ENCODE measurements at places on chromosomes 11 and 22.
A peak's percentile ranks its signal among the peaks of the same experiment; 100 is the strongest.

DNA sequence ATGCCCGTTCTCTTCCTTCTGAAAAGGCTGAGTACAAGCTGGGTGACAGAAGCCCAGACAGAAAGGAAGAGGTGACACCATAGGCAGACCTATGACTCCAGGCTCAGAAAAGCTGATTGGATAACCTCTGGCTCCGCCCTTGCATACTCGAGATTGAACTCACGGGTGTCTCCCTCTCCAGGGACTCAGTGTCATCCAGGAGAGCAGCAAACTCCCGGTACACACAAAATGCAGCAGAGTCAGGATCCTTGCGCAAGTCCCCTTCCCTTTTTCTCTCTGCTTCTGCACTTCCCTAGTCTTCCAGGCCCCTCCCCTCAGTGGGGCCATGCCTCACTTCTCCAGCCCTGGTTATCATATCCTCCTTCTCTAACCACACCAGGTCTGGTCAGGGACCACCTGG, 9.8 kb downstream of the SCN4B start:
- no peak for DNase-seq

DNA sequence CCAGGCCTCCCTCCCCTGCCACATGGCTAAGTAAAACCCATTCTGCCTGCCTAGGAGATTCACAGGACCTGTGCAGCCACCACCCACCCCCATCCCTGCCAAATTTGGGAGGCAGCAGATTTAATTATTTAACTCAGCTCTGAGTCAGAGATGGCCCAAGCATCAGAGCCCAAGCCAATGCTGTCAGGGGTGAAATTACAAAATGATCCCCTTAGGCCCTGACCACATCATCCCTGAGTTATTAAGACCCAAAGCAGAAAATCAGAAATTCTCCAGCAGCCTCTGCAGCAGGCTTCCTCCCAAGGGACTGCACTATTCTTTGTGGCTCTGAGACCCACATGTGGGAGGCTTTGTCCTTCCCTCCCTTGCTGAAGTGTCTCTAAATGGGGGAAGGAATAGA, 52.8 kb upstream of the RRAS2 start:
- no peak for DNase-seq

DNA sequence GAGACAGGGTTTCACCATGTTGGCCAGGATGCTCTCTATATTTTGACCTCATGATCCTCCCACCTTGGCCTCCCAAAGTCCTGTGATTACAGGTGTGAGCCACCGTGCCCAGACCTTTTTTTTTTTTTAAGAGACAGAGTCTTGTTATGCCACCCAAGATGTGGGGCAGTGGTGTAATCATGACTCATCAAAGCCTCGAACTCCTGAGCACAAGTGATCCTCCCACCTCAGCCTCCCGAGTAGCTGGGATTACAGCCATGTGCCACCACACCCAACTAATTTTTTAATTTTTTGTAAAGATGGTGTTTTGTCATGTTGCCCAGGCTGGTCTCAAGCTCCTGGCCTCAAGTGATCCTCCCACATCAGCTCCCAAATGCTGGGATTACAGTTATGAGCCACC, 37.9 kb downstream of the IZUMO1R start:
- no peak for DNase-seq

DNA sequence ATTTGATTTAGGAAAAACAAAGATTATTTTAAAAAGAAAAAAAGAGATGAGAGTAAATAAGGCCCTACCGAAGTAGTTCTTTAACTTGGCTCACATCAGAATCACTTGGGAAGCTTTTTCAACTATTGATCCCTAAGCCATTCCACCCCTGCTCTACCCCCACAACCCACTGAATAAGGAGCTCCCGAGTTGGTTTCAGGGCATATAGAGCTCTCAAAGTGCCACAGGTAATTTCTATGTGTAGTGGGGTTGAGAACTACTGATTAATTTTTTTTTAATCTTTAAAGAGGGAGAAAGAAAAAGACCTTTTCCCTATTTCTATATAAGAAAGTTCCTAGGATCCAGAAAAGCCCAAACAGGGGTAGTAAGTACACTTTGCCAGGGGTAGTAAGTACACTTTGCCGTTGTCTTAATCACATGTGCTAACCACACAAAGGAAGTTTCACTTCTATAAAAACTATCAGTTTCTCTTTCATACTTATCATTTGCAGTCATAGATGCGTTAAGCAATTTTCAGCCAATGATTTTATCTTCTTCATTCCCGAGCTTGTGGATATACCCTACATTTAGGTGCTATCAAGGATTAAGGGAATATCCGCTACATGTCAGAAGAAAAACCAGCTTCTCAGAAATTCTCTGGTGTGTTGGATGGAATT, 108.4 kb upstream of the ZC3H12C start:
- DNase-seq, result no peak

DNA sequence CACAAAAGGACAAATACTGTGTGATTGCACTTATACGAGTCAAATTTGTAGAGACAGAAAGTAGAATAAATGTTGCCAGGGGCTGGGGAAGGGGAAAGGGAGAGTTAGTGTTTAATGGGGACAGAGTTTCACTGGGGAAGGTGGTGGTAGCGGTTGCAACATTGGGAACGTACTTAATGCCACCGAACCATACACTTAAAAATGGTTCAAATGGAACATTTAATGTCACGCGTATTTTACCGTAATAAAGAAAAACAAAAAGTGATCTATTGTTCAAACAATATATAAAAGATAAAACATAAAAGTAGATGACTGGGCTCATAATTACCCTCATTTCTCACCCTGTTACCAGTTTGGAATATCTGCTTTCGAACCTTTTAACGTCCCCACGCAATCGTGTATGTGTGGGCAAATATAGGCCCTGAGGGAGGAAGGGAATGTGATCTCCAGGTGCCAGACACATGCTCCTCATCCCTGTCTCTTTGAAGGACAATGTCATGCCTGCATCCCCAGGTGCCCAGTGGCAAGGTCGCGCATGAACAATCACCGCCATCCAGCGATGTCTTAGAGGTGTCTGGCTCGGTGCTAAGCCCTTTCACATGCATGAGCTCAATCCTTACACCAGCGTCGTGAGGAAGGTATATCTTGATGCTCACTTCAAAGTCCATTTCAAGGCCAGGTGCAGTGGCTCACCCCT, 35.3 kb downstream of the LIF start:
- DNase-seq, result no peak

GRCh38 chr11:8759634-8760033, 77.0 kb downstream of the RPL27A start:
- no peak for DNase-seq

- no peak for DNase-seq
Observed at GRCh38 chr11:76071090-76071489, 135.2 kb downstream of the WNT11 start.

DNA sequence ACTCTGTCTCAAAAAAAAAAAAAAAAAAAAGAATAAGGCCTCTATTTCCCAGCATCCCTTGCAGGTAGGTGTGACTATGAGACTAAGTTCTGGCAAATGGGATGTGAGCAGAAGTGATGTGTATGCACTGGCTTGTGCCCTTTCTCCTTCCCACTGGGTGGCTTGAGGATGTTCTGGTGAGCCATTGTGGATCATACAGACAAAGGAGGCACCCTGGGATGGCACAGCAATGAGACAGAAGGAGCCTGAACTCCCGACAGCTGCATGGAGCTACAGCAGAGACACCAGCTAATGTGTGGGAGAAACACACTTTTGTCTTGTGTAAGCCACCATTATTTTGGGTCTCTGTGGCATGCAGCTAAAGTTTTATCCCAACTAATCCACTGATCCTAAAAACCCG, 10.6 kb upstream of the SORL1 start:
- no peak for DNase-seq

DNA sequence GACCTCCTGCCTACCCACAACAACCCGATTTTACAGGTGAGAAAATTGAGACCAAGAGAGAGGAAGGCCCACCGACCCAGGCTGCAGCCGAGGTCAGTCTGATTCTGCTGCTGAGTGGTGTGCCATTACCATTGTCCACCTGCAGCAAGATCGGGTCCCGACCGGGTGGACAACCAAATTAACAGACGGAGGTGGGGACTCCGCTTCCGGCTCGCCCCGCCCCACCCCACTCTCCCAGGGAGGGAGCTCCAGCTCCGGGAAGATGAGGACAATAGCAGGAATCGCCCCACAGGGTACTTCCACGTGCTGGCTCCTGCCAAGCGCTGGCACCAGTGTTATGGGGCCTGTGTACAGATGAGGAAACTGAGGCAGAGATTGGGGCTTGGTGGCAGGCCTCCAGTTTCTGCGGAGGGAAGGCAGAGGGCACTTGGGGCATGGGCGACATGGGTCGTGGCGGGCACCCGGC, 425 bp upstream of the KDELR3 start:
- DNase-seq, result no peak

DNA sequence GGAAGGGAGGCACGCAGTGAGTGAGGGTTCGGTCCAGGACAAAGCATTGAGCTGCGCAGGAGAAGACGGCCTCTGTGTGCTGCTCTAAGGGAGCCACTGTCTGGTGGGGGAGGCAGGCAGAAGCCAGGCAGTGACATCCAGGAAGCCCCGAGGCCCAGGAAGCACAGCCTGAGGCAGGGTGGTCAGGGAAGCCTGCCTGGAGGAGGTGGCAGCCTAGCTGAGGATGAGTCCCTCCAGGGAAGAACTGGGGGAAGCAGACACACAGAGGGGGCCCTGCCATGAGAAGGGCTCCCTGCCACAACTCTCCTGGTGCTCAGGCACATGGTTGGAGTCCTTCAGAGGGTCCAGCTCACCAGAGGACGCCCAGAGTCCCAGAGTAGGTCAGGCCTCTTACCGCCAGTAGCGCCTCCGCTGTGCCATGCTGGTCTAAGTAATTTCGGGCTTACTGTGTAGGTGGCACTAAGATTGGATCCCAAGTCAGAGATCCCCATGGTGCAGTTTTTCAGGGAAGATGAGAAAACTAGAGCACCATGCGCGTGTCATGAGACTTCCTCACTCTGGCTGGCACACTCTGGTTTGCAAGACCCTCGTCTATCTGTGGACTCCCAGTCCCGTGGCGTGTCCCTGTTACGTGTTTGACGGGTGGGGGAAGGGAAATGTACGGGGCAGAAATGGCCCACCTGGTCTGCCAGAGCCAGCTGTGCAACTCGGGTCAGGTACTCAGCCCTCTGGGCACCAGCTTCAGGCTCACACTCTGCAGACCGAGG, 887.2 kb downstream of the BRD1 start:
- DNase-seq, result no peak

- peak; percentile 78 for DNase-seq
Observed at GRCh38 chr11:11843211-11843621, 1.4 kb downstream of the USP47 start.

- DNase-seq, result no peak
Observed at GRCh38 chr11:10641177-10641911, 52.2 kb downstream of the IRAG1 start.

GRCh38 chr22:36546092-36546804, 17.3 kb upstream of the EIF3D start:
- DNase-seq, result no peak

DNA sequence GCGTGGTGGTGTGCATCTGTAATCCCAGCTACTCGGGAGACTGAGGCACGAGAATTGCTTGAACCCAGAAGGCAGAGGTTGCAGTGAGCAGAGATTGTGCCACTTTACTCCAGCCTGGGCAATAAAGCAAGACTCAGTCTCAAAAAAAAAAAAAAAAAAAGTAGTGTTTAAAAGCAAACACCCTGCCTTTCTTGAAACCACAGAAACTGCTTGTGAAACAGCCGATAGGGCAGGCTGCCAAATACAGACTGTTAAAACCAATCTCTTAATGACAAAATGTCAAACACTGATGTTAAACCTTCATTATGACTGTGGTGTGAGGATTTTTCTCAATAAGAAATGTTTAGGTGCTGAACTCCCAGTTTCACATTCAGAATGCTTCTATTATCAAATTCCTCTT, 27.3 kb downstream of the MARK2 start:
- peak; percentile 83 for DNase-seq

GRCh38 chr22:44532552-44532951, 34.5 kb upstream of the RTL6 start:
- no peak for DNase-seq

DNA sequence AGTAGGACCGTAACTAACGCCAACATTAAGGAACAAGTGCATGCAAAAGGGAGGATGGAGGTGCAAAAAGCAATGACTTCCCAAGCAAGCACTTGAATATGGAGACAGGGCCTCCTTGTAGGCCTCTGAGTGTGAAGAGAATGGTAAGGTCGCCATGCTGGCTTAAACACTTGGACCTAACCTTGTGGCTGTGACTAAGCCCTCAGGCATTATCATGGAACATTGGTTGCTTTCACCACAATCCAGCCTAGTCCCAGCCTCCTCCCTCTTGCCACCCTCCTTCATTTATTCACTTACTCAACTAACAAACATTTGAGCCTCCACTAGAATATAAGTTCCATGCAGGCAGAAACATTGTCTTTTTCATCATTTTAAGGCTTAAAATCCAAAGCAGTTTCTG, 11.9 kb upstream of the SYTL2 start:
- DNase-seq, result no peak

- DNase-seq, result no peak
Observed at GRCh38 chr11:80849253-80849652, 1408.4 kb upstream of the TENM4 start.

DNA sequence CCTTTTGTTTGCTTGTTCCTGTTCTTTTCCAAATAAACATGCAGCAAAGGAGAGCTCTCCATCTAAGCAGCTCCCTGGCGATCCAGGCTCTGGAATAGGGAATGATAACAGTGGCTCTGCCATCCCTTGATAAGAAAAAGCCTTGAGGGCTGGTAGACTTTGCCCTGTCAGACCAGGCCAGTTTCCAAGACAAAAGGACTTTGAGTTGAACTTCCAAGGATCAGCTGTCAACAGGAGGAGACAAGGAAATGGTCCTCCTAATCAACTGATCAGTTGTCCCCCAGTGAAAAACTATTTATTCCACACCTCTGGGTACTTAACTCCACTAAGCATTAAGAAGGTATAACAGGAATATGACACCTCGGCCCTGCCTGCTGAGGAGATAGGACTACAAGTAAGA, 127.8 kb downstream of the PARVA start:
- no peak for DNase-seq

GRCh38 chr11:36333897-36334296, 37.8 kb downstream of the PRR5L start:
- no peak for DNase-seq

DNA sequence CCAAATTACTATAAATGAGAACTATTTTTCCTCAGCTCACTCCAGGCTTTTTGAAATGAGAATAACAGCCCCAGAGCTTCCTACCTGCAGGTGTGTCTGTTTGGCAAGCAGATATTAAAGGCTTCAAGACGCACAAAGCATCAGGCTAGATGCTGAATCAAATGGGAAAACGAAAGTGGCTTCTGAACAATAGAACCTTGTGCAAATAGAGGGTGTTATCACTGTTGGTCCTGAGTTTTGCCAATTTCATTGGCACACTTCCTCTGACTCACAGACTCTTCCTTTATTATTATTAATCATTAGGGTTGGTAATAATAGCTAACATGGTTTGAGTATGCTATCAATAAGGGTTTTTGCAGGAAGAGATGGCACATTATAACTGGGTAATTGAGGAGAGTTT, 13.4 kb downstream of the SYT13 start:
- no peak for DNase-seq

- peak; percentile 91 for DNase-seq
Observed at GRCh38 chr11:819129-819931, 616 bp downstream of the PNPLA2 start.

Measured in CD4-positive, alpha-beta T cell treated with Interleukin-15 for 4 hours (primary cell).